ENCODE measurements at places on chromosomes 2 and 18.
A peak's percentile ranks its signal among the peaks of the same experiment; 100 is the strongest.

- no peak for DNase-seq
Observed at GRCh38 chr18:29305516-29305915, 1128.6 kb upstream of the CDH2 start.

- DNase-seq = no peak
Observed at GRCh38 chr2:129112181-129112580, 793.5 kb upstream of the HS6ST1 start.

DNA sequence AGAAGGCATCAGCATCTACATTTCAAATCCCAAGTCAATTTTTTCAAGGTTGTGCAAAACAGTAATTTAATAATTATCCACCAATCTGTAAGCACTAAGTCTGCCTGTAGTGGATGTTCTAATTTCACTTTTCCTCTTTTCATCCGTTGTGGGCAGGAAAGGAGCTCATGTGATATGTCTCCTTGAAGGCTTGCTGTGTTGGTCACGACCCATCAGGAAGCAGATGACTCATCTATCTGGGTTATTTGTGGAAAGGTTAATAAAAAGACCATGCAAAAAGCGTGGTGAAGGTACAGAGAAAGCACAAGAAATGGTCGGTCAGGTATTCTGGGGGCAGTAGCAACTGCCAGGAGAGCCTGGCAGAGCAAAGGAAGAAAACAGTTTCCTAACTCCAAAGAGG is 476.7 kb upstream of the RAB6C start:
- no peak for DNase-seq

- DNase-seq = no peak
Observed at GRCh38 chr18:42268798-42269197, 313.8 kb downstream of the PIK3C3 start.

GRCh38 chr18:70362258-70362657 is 73.4 kb downstream of the SOCS6 start:
- no peak for DNase-seq

- DNase-seq = no peak
Observed at GRCh38 chr18:78770139-78770822, 209.3 kb upstream of the SALL3 start.

DNA sequence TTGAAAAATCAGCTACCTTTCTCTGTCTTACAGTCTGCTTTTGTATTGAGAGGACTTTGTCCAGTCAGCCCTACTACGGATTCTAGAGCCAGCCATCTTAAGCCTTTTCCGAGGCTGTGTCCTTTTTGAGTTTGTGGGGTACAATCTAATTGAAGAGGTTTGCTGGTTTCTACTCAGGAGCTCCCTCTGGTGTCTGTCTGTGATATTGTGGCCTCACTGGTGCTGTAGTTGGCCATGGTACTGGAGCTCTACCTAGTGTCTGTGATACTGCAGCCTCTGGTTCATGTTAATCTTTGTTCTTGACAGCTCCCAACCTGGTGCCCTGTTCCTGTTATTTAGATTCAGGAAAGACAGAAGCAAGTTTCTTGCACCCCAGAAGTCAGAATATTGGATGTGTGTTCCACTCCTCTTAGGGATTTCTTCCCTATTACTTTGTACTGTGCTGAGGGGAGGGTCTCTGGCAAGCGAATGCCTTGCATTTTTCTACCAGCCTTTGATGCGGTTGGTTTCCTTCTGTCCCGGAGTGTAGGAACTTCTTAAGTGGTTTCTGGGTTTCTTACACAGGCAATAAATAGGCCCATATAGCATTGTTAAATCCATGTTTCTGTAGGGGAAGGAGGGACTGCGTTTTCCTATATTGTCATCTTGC is 78.5 kb downstream of the ACSL3 start:
- peak; percentile 25 for DNase-seq

DNA sequence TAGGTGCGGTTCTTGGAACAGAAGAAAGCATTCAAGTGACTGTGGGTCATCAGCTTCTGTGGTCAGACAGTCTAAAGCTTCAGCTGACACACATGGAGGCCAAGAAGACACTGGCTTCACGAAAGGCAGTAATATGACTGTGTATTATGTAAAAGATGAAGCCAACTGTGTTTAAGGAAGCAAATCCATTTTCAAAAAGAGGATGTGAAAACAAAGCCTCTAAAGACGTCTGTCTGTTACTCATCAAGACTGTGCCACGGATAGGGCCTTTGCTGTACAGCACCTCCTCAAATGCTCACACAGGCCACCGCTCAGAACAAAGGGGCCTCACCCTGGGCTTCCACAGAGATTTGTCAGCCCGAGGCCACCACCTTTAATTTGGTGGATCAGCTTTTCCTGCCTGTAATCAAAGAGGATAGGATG is 21.1 kb upstream of the TMEM163 start:
- no peak for DNase-seq

DNA sequence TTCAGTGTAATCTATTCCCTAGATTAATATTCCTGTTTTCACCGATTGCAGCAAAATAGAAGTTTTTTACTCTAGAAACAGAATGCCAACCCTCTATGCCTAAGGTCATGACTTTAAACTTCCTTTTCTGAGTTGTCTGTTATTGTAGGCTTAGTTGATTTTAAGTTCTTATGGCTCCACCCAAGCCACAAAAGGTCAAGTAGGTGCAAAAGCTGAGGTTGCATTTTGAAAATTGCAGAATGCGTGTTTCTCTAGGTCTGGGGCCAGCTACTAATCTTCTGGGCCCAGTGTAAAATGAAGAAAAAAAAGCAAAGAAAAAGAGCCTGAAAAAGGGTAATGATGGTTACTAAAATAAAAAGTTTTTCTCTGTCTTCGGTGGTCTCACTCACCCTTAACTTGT is 635.7 kb upstream of the FAM98A start:
- no peak for DNase-seq

DNA sequence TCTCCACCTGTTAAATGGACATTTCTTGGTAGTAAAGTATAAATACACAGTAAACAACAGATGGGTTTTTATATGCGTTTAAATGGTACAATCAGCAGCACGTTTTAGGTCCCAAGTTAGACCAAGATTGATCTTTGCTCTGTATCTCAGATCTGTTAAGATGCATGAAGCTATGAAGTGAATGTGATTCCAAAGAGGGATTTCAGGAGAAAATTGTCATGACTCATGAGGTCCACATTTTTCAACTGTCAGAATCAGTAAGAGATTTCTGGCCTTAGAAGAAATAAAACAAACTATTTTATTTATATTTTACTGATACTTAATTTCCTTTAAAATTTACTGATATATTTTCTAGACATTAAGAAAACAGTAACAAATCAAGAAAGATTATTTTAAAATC is 142.7 kb downstream of the EML6 start:
- DNase-seq = no peak

- no peak for DNase-seq
Observed at GRCh38 chr2:119943058-119943457, 69.8 kb upstream of the EPB41L5 start.

DNA sequence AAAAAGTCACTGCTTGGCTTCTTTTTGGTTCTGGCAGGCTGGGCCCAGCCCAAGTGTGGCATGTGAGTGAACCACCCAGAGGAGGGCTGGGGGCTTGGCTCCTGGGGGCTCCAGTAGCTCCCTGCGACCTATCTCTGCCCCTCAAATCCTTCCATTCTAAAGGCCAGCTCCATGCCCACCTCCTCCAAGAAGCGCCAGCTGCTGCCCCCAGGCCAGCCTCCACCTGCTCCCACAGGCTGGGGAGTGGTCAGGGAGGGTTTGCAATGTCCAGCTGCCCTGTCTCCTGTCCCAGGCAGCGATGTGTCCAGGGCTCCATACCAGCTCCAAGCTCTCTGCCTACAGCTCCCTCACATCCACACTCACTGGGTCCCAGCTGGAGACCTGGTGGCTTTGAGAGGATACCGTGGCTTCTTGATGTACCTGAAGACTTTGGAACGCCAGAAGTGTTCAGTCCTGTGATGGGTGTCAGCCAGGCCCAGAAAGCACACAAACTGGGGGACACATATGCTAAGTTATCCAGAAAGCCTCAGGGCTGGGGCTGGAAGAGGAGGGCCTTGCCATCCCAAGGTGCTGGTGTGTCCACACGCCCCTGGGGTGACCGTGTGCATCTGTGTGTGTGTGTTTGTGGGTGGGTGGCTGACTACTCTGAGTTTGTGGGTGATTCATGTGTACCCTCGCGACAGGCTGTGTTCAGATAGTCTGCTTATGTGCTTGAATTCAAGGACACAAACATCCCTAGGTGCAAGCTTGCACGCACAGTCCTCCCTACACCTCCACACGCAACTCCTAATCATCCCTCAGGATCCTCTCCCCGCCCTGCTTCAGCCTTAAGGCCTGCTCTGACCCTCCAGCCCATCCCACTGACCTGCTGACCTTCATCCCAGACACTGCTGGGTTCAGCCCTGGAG is 33.4 kb downstream of the ZFP36L2 start:
- DNase-seq = no peak

DNA sequence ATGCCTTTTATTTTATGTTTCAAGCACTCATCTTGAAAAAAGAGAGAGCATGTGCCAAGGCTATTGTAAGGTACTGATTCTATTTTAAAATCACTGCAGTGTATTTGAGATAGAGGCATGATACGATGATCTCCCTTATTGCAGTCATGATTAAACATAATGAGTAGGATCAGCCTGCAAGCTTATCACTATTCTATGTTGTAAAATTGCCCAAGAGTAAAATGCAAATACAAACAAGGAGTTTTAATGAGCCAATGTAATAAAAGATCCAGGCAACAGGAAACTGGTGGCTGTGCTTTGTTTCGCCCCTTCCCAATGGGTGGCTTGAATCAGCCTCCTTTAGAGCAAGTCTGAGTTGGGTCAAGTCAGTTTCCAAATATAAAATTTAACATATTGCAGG is 116.4 kb upstream of the RBMS1 start:
- DNase-seq = no peak

GRCh38 chr2:140504601-140505000 is 1626.2 kb downstream of the LRP1B start:
- DNase-seq = no peak

DNA sequence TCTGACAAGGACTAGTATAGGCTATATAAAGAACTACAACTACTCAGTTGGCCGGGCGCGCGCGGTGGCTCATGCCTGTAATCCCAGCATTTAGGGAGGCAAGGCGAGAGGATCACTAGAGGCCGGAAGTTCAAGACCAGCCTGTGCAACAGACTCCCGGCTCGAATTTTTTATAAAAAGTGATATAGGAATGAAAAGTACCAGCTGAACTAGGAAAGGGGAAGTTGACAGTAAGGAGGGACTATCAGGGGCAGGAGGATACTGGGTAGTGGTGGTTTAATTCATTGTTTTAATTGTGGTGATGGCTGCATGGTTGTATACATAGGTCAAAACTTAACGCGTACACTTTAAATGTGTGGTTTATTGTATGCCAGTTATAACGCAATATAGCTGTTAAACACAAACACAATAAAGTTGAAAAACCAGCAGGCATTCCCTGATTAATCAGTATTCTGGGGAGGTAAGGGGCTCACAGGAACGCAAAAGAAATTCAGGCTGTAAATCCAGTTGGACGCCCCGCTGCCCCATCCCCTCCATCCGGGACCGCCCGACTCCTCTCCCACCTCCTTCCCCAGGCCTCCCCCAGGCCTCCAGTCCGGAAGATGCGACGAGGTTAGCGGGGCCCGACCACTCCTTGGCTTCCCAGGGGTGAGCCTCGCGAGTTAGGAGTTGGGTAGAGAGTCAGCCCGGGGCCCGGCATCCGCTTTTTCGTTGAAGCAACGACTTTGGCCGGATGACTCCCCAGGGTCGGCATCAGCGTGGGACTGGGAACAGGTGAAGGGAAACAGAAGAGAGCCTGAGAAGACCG is 746 bp upstream of the POLR1B start:
- peak; percentile 75 for DNase-seq
